Activated naive CD4-positive, alpha-beta T cell treated with anti-CD3 and anti-CD28 coated beads, Interleukin-2, amount 50 U/mL, for 72 hours (primary cell): ENCODE measurements at places on chromosomes 7 and 10.

- no peak for DNase-seq
Measured at GRCh38 chr7:87148332-87148955, 3.8 kb upstream of the DMTF1 start.

GRCh38 chr7:95169678-95170077 is 154.7 kb downstream of the PON1 start:
- DNase-seq, result no peak

GRCh38 chr10:101950213-101950612 is 105.8 kb downstream of the ARMH3 start:
- no peak for DNase-seq

GRCh38 chr7:139853506-139854123 is 24.6 kb downstream of the TBXAS1 start:
- DNase-seq, result no peak

- no peak for DNase-seq
Measured at GRCh38 chr7:32191305-32191704, 121.1 kb upstream of the PDE1C start.
